Lung microvascular endothelial cell (primary cell): ENCODE measurements at places on chromosomes 1 and 21. TPM values are rescaled to one million over a fixed set of nuclear protein-coding genes. Genes with fewer than 3 reads are reported as not detected.

DNA sequence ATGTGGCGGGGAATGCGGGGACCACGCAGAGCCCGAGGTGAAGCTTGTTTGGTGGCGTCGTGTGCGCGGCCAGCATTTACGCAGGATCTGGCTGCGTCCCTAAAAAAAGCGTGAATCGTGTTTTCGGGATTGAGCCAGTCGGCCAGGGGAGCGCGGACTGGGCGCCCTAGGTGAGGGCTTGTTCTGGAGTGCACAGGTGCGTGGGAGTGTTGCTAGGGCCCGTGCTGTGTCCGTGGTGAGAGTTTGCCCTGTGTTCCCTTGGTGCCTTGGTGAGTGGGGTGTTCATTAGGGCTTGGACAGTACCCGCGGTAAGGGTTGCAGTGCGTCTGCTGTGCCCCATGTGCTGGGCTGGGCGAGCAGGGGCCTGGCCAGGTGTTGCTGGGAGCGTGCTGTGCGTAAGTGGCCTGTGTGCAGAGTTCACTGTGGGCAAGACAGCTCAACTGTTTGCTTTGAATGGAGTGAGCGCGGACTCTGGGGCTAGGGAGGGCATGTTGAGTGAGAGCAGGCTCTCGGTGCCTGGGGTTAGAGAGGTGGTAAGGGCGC, 673 bp downstream of the CD46 start:
- DNase-seq = peak; percentile 44

GPR37L1 gene
- under 0.01 TPM in 1 of 2 replicates, not detected in the other for total RNA-seq

PPP2R5A gene
- 25.1 and 37.1 TPM in 2 replicates for total RNA-seq

GRCh38 chr21:15061279-15061678, 3.5 kb downstream of the NRIP1 start:
- DNase-seq = no peak

TSSK3 gene
- total RNA-seq = not detected in 2 replicates

GRCh38 chr1:172882791-172883386, 167.9 kb downstream of the TNFSF18 start:
- DNase-seq = no peak

- no peak for DNase-seq
Observed at GRCh38 chr1:178353524-178353923, 143.2 kb downstream of the CLEC20A start.

DNA sequence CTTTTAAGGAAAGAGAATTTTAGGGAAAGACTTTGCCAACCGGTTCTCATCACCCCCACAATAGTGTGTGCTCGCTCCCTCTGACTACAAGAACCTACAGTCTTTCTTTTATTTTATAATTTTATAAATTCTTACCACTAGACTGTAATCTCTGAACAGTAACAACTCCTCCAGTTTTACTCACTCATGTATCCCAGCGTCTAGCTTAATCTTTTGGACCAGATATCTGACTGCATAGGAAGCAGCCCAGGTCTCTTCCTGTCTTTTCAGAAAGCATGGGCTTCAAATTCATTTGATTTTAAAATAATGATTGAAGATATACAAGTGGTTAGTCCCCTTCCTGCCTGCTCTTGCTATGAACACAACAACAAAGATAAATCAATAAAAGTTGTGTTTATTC, 19.0 kb upstream of the DUSP10 start:
- no peak for DNase-seq

DNA sequence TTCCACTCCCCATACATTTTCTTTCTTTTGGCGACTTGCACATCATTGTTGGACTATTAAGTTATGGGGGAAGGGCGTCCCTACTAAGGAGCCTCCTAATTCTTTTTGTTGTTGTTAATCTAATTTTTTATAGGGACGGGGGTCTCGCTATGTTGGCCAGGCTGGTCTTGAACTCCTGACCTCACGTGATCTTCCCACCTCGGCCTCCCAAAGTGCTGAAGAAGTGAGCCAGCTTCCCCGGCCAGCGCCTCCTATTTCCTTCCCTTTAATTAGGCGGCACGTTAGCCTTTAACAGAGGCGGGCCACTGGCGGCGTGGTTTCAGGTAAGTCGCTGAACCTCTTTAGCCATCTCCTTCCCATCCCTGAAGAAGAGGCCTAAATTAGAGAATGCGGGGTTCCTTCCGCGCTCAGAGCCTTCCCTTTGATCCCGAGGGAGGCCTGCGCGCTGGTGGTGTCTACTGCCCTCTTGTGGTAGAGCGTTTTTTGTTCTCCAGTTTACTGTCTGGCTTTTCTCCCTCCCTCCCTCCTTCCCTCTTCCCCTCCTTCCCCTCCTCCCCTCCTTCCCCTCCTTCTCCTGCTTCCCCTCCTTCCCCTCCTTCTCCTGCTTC, 38.1 kb downstream of the TNFRSF9 start:
- DNase-seq = peak; percentile 66

SERPINC1 gene
- not detected in 2 replicates for total RNA-seq

PLCH2 gene
- total RNA-seq = under 0.01 TPM in 2 replicates

DNA sequence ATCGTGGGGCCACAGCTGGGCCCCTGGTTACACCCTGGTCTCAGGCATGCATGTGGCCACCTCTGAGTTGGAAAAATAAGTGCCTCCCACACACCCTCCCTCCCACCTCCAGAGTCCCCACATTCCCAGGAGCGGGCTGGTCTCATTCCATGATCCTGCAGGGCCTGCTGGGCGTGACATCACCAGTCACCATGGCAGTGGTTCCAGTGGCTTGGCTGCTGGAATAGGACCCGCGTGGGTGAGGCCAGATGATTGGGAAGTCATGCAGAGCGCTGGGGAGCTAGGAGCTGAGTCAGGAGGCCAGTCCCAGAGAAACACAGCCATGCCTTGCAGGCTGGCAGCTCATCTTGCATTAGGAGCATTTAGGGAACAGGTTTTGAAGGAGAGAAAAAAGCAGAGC, 125.4 kb upstream of the TMEM51 start:
- DNase-seq = no peak

DNA sequence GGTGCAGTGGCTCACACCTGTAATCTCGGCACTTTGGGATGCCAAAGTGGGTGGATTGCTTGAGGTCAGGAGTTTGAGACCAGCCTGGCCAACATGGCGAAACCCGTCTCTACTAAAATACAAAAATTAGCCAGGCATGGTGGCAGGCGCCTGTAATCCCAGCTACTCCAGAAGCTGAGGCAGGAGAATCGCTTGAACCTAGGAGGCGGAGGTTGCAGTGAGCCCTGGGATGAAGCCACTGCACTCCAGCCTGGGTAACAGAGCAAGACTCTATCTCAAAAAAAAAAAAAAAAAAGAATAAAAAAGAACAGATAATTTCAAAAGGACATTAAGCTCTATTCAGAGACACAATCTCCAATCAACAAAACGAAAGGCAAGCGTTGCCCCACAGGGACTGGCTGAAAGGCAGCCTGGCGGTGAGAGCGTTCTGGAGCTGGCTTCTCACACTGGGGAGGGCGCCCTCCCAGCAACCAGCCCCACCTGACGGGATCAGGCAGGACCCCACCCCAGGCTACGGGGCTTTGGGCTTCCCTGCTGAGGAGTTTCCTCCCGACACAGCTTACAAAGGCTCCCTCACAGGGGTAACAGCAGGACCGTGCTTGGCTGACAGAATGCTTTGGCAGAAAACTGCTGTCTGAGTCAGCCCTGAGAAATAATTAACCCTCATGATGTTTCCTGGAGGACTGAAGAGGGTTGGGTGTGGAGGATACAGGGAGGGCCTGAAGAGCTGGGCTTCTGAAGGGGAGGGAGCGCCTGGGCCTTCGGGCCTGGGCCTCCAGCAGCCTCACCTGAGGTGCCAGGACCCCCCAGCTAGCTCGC, 31.1 kb upstream of the SRP9 start:
- DNase-seq = peak; percentile 54

- DNase-seq = peak; percentile 45
Observed at GRCh38 chr1:26696654-26697430, 1.0 kb downstream of the ARID1A start.

DIRAS3 gene
- total RNA-seq = 2.0 and 3.4 TPM in 2 replicates

GRCh38 chr1:230376296-230376695, 49.8 kb downstream of the PGBD5 start:
- DNase-seq = no peak

DNA sequence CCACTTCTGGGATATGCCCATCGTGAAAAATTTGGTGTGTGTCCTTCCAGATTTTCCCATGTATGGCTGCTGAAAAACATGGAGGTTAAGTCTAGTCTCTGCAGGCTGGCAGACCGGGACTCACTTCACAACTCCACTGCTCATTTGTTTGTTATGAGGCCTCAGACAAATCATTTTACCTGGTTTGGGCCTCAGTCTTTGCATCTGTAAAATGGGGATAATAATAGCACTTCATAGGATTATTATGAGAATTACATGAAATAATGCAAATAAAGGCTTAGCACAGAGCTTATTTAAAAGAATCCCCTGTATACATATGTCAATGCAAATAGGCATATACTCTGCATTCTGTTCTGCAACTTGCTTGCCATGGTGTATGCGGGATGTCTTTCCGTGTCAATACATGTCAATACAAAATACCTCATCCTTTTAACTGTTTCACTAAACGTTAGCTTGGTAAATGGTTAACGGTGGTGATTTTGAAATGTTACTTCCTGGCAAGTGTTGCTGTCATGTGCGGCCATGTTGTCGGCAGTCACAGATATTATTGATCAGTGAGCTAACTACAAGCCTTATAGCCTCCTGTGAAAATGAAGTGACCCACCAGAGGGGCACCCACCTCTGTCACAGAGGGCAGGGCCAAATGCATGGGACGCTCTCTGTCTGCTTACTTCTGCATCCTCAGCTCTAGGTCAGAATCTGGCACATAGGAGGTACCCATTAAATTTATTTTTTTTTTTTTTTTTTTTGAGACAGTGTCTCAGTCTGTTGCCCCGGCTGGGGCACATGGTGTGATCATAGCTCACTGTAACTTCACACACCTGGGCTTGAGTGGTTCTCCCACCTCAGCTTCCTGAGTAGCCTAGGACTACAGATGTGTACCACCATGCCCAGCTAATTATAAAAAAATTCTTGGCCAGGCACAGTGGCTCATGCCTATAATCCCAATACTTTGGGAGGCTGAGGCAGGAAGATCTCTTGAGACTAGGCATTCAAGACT, 4.3 kb downstream of the LCK start:
- DNase-seq = no peak

DNA sequence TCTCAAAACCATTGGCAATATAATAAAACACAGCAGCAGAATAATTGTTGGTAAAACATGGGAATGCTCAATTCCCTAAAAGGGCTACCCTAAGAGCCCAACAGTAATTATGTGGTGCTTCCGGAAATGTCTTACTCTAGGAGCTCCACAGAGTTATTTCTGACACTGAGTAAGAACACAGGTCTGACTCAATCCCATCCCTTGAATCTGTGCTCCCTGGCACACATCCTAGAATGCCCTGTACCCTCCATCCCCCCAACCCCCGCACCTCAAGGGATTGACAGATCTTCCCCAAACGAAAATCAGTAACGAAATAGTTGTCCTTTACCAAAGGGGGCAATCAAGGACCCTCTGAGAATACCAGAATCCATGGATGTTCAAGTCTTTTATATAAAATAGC, 71.9 kb downstream of the SMYD2 start:
- no peak for DNase-seq

DNA sequence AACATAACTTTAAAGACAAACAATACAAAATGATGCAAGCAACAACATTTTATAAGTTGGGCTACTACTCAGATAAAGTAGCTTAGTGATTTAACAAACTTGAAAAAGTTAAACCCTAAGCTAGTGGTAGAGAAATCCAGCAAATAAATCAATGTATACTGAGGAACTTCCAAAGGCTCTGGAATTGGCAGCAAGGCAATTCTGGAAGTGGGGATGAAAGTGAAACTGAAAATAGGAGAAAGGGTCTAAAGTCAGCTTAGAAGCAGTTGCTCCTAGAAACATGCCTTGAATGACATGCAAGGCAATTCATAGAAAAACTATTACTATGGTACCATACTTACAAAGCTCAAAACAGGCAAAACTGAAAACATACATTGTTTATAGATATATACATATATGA, 90.0 kb upstream of the CAMK1G start:
- DNase-seq = no peak

LHX8 gene
- total RNA-seq = not detected in 2 replicates

NPL gene
- total RNA-seq = 1.6 and 3.1 TPM in 2 replicates
